ENCODE measurements at places on chromosomes 7 and 10.

DNA sequence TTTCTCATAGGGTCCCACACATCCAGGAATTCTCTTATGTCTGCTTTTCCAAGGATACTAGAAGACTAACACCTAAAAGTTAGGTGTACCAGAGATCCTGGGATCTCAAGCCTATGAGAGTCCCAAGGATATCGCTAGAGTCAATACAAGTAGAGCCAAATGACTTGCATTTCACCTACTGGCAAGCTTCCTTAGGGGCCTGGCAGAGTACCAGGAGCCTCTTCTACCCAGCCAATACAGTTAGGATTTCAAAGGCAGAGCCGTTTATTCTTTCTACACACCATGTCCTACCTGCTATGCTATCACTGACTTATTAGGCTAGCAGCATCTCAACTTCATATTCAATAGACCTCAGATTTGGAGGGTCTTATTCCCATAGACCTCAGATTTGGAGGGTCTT lies 53.5 kb upstream of the UNC5B start:
- DNase-seq = no peak

- peak; percentile 35 for DNase-seq
Measured at GRCh38 chr10:11336722-11337162, 274.7 kb downstream of the USP6NL start.

DNA sequence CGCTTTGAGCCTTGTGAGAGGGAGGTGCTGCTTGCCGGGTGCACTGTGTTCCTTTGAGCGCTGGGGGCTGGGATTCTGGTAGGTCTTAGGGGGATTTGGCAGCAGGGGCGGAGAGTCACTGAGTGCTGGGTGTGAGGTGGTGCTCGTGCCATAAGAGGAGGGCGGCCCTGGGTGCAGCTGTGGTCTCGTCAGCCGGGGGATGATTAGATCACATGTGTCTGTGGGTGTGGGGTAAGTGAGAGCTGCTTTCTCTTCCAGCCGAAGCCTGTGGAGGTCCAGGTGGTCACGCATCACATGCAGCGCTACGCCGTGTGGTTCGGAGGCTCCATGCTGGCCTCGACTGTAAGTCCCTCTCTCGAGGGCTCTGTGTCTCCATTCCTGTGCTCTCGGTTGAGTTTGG lies 93.7 kb downstream of the ACTR3B start:
- no peak for DNase-seq

- no peak for DNase-seq
Measured at GRCh38 chr7:157352516-157352915, 15.7 kb downstream of the DNAJB6 start.

- no peak for DNase-seq
Measured at GRCh38 chr10:92847202-92847864, 987 bp upstream of the EXOC6 start.

GRCh38 chr7:99142727-99143520 lies 984 bp downstream of the SMURF1 start:
- DNase-seq = peak; percentile 93

DNA sequence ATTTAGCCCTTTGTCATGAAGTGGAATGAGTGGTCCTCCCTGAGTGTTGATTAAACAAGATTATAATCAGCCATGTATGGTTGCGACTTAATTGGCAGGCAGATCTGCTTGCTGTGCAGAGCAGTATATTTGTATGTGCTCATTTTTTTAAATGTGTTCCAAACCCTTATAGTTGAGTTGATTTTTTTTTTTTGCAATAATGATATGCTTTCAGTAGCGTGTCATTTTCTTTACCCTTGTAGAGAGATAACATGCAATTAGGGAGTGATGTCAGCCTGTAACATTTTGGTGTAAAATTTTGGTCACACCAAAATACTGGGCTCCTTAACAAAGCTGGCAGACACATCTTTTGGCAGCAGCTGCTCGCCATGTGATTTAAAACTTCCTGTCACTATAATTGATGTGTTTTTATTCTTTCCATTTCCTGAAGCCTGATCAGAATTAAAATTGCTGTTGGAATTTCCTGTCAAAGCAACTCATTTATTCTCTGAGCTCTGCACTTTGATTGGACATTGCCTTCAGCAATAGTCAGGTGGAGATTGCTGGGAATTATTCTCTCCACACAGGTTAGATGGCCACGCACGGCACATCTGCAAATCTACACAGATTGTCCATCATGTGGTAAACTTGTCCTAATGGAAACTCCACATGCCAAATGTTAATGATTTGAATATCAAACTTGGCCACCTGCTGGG lies 125.3 kb downstream of the DYNC1I1 start:
- DNase-seq = no peak

DNA sequence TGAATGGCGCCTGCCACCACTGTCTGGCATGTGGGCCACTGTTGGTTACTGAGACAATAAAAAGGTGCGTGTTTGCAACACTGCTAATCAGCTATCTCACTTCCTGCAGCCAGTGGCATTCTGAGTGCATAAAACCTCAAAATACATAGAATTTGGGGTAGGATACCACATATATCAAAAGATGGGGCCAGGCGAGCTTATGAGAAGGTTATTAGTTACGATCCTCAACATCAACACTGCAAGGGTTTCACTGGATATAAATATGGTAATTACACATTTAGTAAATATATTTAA lies 200.2 kb downstream of the WDR37 start:
- no peak for DNase-seq

All from right hindlimb (tissue), 1 donor.